ENCODE measurements at places on chromosomes 6 and 20.

DNA sequence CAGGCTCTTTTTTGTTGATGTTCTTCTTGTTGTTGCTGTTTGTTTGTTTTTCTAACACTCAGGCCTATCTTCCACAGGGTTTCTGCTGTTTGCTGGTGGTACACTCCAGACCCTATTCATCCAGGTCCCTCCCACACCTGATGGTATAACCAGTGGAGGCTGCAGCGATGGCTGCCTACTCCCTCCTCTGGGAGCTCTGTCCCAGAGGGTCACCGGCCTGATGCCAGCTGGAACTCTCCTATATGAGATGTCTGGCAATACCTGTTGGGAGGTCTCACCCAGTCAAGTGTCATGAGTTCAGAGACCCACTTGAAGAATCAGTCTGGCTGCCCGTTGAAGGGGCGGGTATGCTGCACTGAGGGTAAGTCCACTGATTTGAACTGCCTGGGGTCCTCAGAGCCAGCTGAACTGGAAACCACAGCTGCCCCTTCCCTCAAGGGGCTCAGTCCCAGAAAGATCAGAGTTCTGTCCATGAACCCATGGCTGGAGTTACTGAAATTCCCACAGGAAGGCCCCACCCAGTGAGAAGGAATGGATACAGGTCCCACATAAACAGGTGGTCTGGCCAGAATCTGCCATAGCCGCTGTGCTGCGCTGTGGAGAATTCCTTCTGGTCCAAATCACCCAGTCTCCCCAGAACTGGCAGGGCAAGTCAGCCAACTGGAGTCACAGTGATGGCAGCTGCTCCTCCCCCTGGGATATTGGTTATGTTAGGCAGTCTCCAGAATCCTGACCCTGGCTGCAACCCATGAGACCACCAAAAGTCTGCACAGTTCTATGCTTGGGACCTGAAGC, 664.4 kb downstream of the FRK start:
- DNase-seq = no peak

DNA sequence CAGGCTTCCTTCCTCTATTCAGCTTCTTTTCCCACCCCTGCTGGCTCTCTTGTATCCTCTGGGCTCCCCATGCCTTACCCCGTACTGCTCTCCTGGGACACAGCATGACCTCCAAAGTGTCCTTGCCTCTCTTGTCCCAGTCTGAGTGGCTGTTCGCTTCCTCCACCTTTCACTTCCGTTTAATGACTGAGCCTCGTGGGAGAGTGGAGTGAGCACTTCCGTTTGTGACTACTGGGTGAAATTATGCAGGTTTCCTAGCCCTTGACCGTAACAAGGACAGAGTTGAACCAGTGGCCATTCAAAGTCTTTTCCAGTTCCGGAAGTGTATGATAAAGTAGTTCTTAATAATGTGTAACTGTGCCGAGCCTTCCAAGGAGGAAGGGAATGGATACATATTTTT, 109.2 kb downstream of the ARID1B start:
- DNase-seq = no peak

DNA sequence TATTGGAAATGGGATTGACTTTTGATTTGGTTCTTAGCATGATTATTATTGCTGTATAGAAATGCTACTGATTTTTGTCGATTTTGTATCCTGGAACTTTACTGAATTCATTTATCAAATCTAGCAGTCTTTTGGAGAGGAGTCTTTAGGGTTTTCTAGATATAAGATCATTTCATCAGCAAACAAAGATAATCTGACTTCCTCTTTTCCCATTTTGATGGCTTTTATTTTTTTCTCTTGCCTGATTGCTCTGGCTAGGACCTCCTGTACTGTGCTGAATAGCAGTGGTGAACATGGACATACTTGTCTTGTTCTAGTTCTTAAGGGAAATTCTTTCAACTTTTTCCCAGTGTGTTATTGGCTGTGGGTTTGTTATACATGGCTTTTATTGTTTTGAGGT, 64.6 kb downstream of the ZC2HC1B start:
- no peak for DNase-seq

DNA sequence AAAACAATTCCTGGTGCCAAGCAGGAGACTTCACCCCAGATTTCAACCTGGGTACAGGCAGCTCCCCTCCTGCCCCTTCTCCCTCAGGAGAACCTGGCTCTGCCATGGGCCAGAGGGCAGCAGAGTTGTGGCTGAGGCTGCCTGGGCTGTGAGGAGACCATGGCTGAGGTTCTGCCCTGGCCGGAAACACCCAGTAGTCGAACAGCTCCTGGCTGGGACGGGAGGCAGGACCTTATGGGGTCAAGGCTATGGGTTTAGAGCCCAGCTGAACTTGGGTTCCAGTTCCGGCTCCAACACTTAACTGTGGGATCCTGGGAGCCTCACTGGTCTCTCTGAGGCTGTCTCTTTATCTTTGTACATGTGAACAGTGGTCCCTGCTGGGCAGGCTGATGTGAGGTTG, 8.5 kb downstream of the C6orf132 start:
- DNase-seq = no peak

- no peak for DNase-seq
These were observed 25.2 kb downstream of the TGM3 start for GRCh38 chr20:2320813-2321658.

- DNase-seq = no peak
These were observed 10.5 kb downstream of the CRISP3 start for GRCh38 chr6:49733680-49734079.

DNA sequence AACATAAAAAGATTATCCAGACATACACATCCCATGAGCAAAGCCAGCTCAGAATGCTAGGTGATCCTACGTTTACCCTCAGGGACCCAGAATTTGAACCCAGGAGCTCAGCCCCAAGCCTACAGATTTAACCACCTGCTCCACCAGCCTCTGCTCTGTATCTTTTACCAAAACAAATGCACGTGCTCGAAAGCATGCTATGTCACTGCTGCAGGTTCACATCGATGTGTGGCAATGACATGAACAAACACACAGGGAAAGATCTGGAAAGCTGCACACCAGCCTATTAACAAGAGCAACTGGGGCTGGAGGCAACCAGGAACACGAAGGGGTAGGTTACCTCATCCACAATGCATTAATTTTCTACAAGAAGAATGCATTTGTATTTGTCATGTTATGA, 32.1 kb downstream of the PREX1 start:
- DNase-seq = no peak

GRCh38 chr6:107763946-107764345, 60.2 kb downstream of the SCML4 start:
- no peak for DNase-seq

GRCh38 chr6:71139249-71139648, 149.4 kb upstream of the OGFRL1 start:
- no peak for DNase-seq

- no peak for DNase-seq
These were observed 163.2 kb upstream of the OLIG3 start for GRCh38 chr6:137657351-137657911.

DNA sequence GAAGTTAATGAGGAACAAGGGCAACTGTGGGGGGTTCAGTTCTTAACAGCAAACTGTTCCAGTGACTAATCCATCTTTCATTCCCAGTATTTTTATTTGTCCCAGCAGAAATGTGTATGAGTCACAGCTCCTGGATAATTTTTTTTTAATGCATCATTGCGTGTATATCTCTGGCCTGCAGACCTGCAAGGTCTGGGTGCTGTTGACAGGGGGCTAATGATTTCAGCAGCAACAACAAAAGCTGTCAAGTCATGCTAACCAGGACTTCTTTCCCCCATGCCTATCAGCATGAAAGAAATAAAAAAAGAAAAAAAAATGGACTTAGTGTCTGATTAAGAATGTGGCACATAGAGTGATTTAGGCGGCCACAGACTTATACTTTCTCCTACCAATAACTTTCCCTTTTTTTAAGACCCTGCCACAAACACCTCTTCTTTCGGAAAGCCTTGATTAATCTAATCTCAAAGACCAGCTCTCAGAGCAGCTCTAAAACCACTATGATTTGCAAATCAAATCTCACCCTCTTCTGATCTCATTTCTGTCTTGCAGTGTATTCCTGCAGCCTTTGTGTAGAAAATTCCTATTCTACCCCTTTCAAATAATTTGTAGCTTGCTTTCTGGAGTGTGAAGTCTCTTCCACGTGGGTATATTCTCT, 14.2 kb upstream of the PREX1 start:
- DNase-seq = no peak

DNA sequence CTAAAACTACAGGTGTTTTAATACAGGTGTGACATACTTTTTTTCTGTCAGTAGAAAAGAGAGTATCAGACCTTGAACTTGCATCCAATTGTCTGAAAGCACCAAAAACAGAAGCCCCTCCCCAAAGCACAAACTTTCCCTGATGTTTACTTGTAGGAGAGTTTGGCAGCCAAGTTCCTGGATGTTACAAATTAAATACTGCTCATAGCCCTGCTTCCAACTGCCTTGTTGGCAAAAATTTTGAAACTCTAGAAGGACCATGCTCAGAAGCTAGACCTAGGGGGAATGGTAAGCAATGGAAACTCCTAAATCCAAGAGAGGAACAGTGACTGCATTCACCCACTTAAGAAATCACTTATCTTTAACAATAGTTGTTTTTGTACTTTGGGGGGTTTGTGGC, 17.0 kb upstream of the ARG1 start:
- no peak for DNase-seq

DNA sequence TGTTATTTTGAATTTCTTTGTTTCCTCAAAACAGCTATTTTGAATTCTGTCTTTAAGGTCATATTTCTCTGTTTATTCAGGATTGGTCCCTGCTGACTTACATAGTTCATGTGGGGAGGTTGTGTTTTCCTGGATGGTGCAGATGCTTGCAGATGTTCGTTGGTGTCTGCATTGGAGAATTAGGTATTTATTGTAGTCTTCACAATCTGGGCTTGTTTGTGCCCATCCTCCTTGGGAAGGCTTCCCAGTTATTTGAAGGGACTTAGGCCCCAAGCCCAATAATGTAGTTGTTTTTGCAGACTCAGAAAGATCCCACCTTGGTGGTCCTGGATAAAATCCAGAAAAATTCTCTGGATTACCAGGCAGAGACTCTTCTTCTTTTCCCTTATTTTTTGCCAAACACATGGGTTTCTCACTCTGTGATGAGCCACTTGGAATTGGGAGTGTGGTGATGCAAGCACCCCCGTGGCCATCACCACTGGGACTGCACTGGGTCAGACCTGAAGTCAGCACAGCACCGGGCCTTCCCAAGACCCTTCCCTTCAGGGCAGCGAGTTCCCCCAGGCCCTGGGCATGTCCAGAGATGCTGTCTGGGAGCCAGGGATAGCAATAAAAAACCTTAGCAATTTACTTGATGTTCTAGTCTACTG, 81.6 kb upstream of the EZR start:
- no peak for DNase-seq

GRCh38 chr6:69846770-69847491, 19.4 kb upstream of the COL19A1 start:
- no peak for DNase-seq

- no peak for DNase-seq
These were observed 5.0 kb downstream of the FOXP4 start for GRCh38 chr6:41551086-41551700.

DNA sequence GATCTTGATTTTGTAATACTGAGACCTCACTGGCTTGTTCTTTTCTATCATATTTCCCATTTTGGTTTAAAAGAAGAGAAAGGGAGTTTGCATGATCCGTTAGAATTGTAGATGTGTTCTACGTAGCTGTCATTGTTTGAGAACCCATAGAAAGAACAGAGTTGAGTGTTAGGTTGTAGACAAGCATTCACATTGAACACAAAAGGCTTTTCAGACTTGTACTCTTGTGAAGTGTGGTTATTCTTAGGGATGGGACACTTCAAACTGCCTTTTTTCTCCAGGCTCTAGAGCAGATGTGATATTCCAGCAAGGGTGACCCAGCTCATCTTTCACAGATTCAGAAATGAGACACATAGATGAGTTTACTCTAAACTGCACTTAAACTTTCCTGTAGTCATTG, 19.9 kb downstream of the FOXO3 start:
- DNase-seq = no peak

DNA sequence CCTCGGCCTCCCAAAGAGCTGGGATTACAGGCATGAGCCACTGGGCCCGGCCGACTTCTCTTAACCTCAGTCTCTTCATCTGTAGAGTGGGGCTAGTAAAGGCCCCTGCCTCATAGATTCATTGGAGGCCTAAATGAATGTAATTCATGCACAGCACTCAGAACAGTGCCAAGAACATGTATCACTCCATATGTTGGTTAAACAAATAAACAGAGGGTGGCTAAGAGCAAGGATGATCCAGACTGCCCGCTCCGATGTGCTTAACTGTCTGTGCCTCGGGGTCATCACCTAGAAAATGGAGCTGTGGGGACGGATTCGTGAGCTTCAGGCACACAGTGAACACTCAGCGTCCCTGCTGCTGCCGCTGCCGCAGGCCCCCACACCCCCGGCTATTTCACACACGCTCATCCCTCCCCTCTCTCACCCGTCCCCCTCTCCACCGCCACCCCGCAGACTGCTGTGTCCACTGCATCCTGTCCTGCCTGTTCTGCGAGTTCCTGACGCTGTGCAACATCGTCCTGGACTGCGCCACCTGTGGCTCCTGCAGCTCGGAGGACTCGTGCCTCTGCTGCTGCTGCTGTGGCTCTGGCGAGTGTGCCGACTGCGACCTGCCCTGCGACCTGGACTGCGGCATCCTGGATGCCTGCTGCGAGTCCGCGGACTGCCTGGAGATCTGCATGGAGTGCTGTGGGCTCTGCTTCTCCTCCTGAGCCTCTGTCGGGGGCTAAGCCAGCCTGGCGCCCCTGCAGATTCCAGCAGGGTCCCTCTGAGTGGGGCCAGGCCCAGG, 14.8 kb downstream of the MDFI start:
- no peak for DNase-seq

DNA sequence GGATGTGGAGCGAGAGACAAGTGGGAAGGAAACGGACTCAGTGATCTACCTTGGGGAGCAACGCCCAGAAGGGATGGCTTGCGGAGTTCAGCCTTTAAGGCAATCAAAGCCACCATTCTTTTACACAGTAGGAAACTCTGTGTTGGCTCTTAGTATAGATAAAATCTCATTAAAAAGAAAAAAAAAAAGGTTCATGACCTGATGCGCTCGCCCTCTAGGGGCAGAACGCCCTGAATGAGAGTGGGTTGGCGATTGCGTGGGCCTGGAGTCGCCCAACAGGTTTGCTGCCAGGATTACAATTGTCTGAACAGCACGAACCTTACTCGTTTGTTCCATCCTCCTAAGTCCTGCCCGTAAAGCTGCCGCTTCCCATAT, 1.2 kb downstream of the TPD52L1 start:
- DNase-seq = no peak

GRCh38 chr6:116165596-116165995, 39.7 kb upstream of the COL10A1 start:
- no peak for DNase-seq

- DNase-seq = no peak
These were observed 9.3 kb downstream of the TRAPPC3L start for GRCh38 chr6:116536216-116536621.

- DNase-seq = no peak
These were observed 41.6 kb upstream of the DUSP22 start for GRCh38 chr6:250676-251075.

- no peak for DNase-seq
These were observed 295.3 kb upstream of the FOXQ1 start for GRCh38 chr6:1016329-1017302.
